Esophagus mucosa (tissue), 1 donor: ENCODE measurements at places on chromosomes 6 and 20. TPM values are rescaled to one million over a fixed set of nuclear protein-coding genes. Genes with fewer than 3 reads are reported as not detected.
A peak's percentile ranks its signal among the peaks of the same experiment; 100 is the strongest.

GRCh38 chr6:29647927-29648642, 8.8 kb upstream of the MOG start:
- no peak for ATAC-seq

DNA sequence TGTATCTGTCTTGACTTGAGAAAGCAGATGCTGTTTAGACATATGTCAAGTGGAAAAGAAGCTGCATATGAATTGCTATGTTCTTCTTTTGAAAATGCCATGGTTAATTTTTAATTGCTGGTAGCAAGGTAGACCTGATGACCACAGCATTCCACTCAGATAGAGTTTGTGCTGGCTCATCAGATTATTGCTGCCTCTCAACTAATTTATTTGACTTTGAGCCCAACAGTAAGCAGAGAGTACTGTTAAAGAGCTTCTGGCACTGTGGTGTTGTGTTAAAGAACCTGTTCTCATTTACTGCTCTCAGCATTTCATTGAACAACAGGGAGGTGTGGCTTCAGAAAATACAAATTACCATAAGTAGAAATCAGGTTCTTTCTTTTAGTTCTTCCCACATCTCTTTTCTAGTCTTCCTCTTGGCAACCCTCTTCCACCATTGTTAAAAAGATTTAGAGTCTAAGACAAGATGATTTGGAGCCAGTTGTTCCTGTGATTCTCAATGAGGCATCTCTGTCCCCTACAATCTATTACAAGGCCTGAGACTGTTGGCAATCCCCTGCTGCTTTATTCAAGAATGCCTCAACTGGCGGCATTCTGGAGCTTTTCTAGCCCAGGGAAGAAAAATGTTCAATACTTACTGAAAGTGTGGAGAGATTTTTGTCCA, 967.6 kb upstream of the GJE1 start:
- ATAC-seq, result no peak

DNA sequence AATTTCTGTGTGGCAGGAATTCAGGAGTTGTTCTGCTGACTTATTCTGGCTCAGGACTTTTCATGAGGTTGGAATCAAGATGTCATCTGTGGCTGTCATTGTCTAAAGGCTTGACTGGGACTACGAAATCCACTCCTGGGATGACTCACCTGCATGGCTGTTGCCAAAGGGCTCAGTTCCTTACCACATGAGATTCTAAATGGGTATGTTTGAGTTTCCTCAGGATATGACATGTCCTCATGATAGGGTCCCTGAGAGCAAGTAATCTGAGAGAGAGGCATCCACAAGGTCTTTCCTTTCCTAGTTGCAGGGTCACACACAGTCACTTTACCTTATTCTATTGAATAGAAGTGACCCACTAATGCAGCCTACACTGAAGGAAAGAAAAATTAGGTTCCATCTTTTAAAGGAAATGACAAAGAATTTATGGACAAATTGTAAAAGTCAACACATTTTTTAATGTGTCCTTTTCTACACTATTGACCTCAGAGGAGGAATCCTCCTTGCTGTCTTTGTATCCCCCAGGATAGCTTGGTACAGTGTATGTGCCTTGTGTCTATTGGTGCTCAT, 1025.0 kb upstream of the GJE1 start:
- peak; percentile 91 for ATAC-seq

FAM50B gene
- 6.0 TPM for total RNA-seq

SCRT2 gene
- total RNA-seq, result not detected

DNA sequence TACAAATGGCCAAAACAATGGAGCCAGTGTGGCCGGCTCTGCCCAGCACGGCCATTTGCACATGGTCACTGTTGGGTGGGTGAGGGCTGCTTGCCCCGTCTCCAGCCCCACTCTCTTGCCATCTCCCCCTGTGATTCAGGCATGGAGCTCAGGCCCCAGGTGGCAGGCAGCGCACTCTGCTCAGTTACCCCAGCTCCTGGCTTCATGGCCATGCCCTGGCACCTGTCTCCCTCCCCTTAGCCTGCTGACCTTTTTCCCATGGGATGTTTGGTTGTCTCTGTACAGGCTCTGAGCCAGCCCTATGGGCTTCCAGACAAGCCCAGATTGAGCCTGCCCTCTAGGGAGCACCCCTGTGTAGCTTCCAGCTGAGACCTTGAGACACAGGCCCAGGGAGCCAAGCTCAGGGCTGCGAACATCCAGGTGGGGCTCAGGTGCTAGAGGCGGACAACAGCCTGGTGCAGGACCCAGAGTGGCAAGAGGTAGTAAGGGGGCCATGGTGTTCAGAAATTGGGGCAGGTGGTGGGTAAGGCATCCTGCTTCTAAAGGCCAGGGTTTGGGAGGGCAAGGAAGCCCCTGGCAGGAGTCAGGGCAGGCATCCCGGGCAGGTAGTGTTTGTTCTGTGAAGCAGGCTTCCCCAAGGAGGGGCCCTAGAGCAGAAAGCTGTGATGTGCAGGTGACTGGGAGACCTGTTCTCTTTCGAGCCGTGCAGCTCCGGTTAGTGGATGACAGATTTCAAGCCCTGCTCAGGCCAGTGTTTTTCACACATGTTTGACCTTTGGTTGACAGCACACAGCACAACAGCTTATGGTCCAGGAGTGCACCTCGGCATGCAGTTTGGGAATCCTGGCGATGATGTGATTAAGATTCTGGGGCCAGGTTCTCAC, 17.7 kb downstream of the SYNJ2 start:
- no peak for ATAC-seq

- ATAC-seq, result no peak
Measured at GRCh38 chr20:59752101-59752586, 147.8 kb downstream of the PHACTR3 start.

DNA sequence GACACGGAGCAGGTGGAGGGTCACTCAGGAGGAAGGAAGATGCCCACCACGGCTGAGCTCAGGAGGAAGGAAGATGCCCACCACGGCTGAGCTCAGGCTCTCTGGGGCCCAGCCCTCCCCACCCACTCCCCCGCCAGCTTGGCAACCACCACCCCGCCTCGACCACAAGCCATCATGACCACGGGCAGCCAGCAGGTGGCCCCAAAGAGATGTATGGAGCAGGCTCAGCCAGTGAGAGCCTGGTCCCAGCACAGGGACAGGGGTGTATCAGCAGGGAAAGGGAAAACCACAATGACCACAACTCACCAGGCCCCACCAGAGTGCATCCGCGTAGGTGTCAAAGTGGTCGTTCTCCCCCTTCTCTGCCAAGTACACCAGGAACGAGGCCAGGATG, 30.4 kb downstream of the KCNQ2 start:
- peak; percentile 50 for ATAC-seq

GRCh38 chr20:38779247-38780097, 26.0 kb upstream of the PPP1R16B start:
- no peak for ATAC-seq

HLA-DQB1 gene
- 1.1 TPM for total RNA-seq

- no peak for ATAC-seq
Measured at GRCh38 chr6:21109391-21110178, 484.0 kb upstream of the SOX4 start.

FOXC1 gene
- 6.5 TPM for total RNA-seq

HCRTR2 gene
- not detected for total RNA-seq

PTCRA gene
- not detected for total RNA-seq

- ATAC-seq, result no peak
Measured at GRCh38 chr6:13005994-13006393, 289.4 kb downstream of the PHACTR1 start.

DNA sequence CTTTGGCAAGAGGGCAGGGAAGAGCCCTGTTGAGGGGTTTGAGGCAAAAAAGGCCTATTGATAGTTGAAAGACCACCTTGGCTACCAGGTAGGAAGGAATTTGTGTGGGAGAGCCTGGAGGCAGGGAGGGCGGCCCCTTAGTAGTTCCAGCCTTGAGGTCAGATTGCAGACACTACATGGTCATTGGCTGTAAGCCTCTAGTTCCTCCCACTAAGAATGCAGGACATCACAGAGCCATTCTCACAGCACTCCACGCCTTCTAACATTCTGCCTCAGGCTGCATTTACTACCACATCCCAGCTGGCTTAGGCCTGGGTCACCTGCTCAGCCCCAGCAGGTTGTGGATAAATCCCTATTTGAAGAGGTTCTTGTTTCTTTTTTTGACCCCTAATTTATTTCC, 91.0 kb upstream of the SNX9 start:
- no peak for ATAC-seq

DNA sequence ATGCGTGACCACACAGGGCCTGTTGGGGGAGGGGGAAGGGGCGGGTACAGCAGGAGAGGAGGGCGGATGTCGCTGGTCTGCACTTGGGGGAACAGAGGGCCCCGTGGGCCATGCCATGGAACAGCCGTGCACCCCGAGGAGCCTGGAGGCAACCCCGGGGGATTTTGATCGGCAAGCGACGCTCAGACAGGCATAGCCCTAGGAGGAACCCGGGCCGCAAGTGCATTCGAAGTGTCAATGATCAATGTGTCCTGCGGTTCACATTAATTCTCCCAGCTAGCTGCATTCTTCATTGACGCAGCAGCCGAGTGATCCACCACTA, 772.8 kb upstream of the DEFB115 start:
- ATAC-seq, result no peak

DNA sequence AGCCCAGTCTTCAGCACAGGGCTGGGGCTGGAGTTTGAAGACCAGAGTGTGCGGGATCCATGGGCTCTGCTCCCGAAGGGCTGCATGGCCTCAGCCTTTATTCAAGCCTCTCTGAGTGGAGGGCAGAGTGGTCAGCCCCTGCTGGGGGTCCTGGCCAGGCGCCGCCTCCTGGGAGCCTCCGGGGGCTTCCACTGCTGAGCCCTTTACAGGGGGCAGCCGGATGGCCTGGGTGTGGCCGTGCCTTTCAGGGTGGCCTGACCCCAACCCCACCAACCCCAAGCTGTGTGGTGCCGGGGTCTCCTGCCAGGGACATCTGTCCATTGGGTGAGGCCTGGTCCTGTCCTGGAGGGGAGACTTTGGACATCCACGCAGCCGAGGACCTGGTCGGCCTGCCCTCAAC, 76.0 kb upstream of the SLCO4A1 start:
- ATAC-seq, result no peak

TAF11 gene
- total RNA-seq, result 20.0 TPM

SPATS1 gene
- not detected for total RNA-seq

- no peak for ATAC-seq
Measured at GRCh38 chr6:15996030-15996429, 132.9 kb upstream of the MYLIP start.

DNA sequence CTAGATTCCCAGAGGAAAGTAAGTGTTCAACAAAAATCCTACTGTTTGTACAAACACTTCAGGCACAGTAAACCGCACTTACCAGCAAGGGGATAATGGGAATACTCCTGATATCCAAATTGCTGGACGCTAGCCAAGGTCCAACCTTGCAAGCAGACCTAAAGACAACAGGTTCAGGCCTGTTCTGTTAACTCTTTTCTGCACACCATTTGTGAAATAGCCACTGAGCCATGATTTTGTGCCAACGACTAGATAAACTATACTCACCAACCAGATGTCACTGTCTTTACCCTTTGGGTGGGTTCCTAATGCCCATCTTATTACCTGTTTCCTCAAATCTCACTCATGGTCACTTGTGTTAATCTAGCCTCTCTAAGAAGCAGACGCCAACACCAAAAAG, 43.5 kb downstream of the GOPC start:
- no peak for ATAC-seq

MLIP gene
- 8.5 TPM for total RNA-seq
